ENCODE measurements at places on chromosomes 7 and 10.

DNA sequence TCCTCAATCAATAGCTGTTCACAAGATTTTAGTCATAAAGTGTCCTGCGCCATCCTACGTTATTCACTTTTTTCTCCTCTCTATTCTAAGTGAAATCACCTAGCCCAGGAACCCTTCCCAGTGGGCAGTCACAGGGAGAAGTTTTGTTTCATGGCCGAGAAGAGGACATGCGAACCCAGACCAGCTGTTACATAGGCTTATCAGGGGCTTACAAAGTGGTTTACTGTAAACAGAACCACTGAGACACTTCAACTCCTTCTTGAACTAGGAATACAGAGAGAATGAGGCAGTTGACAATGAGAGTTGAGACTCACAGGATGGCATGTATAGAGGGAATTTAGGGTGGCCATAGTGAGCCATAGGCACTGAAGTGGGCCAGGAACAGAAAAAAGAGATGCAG lies 246.9 kb upstream of the GLI3 start:
- no peak for DNase-seq

GRCh38 chr7:143447466-143447865 lies 4.2 kb downstream of the TAS2R60 start:
- DNase-seq, result no peak

GRCh38 chr10:30357806-30358205 lies 8.7 kb upstream of the MTPAP start:
- no peak for DNase-seq

DNA sequence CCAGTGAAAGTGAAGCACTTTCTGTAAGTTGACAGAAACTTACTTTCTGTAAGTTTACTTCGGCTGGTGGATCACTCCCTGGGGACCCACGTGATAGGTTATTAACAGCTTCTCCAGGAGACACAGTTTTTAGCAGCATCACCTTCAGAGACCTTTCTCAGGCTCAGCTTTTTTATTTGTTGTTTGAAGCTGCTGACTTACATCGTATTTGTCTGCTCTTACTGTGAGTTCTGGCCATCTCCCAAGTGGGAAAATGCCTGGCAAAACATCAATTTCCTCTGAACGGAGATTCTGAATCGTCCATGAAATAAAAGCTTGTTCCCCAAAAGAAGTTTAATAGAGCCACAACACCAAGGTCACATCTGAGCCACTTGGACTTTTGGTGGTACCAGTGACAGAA lies 178.7 kb upstream of the PODXL start:
- no peak for DNase-seq

GRCh38 chr7:29237489-29237888 lies 42.9 kb downstream of the CHN2 start:
- DNase-seq, result no peak

- DNase-seq, result no peak
These were observed 350.0 kb downstream of the GLRX3 start for GRCh38 chr10:130485958-130486895.

DNA sequence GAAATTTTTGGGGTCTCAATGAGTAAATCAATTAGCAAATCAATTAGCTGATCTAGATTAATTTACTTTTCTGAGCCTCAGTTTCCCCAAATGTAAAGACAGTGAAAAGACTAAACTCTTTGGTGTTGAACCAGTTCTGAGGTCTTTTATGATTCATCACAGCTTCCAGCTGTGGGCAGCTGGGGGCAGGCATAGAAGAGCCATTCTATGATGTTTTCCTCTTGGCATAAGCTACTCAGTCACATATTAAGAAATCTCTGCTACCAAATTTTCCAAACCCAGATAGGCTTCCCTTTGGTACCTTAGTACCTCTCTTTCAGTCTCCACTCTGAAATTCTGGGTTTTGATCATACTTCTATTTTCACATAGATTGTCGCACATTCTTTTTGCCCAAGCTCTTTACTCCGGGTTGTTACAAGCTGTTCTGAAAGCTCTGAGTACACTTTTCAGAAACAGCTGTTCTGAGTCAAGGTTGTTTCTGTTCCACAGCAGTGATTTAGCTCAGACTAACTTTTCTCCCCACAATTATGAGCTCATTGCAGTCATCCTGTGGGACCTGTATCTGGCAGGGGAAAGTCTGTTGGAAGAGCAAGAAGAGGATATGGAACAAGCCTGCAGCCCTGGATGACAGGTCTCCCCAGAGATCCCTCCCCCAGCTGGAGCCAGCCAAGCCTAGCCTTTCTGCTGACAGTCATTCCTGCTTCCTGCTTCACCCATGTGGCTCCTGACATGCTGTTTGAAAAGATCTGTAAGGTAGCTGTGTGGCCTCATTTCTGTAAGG lies 599.6 kb upstream of the GHITM start:
- no peak for DNase-seq

DNA sequence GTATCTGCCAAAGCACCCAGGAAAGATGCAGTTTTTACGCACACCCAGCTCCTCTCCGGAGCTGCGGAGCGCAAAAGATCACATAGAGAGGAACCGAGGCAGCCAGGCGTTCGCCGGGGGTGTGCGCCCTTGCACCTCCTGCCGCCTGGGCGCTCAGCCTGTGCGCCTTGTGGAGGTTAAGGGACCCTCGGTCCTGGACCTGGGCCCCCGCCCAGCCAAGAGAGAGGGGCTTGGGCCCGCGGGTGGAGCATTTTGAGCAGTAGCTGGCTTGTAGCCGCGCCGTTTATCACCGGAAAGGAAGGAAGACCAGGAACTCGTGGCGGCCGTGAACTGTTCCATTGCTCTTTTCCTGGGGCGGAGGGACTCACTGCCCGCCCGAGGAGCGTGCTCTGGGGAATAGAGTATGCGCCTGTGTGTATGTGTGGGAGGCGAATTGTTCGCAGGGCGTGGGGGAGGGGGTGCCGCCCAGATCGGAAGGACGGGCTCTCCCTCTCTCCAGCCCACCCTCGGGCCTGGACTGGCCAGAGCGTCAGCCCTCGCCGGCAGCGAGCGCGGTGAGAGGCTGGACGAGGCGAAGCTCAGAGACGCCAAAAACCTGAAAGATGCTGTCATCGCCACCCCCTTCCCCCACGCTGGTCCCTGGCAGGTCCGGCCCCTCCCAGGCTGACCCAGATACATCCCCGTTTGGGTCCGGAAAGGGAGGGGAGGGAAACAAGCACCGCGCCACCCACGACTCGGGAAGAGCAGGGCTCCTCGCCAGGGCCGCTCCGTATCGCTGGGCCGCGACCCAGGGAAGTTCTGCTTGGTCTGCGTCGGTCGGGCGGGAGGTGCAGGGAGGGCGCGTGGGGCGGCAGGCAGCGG lies 1.2 kb upstream of the WNT2 start:
- DNase-seq, result no peak

GRCh38 chr7:131400681-131401176 lies 73.1 kb downstream of the MKLN1 start:
- no peak for DNase-seq

GRCh38 chr10:79555354-79556309 lies 4.6 kb downstream of the SFTPA2 start:
- no peak for DNase-seq

DNA sequence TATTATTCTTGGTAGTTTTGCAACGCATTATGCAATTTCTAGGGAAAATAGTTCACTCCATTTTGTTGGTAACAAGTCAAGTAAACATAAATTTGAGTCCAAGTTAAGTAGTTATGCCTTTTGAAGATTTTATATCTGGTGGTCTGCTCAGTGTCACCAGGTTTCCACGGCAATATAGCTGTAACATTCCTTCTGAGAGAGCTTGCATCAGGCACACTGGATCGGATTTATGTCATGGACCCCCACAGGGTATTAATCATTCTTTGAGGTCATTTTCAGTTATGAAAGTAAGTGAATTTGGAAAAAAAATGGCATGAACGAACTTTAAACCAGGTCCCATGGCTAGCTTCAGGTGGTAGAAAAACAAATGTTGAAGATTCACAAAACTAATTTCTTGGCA lies 136.3 kb downstream of the POLR1F start:
- DNase-seq, result no peak

- DNase-seq, result no peak
These were observed 11.9 kb downstream of the ZNF777 start for GRCh38 chr7:149448961-149449360.

DNA sequence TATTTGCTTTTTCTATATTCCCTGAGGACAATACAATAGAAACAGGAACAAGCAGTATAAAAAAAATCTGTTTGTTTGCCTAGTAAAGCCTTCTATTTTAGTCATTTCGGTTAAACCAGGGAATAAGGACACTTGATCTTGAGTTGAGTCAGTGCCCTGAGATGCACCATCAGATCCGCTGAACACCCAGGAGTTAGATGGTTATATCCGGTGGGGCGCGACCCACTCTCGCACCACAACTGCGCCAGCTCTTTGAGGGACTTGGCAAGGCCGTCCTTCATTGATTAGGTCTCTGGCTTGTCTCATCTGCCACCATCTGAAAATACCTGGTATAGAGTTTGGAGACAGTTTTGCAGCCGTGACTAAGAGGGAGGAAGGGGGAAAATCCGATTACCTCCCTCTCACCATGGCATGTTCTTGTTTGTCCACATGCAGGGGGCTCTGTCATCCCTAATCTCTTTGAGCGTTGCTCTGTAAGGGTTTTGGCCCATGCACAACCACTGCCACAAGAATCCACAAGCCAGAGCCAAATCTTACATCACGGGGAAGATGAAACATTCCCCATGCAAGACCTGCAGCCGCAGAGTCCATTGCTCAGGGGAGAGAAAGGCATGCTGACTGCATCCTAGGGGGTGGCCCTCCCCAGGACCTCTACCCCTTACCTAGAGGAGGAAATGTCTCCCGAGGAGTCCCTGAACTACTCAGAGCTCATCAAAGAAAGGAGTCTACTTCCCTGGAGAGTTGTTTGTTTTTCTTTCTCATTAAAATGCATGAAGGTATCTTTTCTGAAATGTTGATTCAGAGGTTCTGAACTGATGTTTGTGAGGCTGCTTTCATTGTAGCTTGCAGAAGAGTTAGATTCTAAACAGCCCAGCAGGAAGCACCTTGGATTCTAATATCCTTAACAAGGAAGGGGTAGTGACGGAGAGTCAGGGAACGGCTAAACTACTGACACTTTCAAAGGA lies 101.6 kb upstream of the FAM171A1 start:
- no peak for DNase-seq

GRCh38 chr10:3420527-3421469 lies 248.2 kb upstream of the PITRM1 start:
- DNase-seq, result no peak

DNA sequence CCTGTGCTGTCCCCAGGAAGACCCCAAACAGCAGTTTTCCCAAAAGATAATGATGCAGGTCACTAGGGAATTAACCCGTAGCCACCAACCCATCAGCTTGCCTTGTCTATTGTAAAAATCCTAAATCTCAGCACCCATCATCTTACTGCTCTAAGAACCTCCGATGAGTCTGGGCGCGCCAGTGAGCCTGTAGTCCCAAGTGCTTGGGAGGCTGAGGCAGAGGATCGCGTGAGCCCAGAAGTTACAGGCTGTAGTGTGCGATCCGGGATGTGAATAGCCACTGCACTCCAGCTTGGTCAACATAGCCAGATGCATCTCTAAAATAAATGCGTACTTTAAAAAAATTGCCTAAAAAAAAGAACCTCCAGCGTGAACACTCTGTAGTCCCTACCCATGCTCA lies 951 bp downstream of the AS3MT start:
- no peak for DNase-seq

- no peak for DNase-seq
These were observed 17.2 kb downstream of the ANK3 start for GRCh38 chr10:60372436-60372835.

DNA sequence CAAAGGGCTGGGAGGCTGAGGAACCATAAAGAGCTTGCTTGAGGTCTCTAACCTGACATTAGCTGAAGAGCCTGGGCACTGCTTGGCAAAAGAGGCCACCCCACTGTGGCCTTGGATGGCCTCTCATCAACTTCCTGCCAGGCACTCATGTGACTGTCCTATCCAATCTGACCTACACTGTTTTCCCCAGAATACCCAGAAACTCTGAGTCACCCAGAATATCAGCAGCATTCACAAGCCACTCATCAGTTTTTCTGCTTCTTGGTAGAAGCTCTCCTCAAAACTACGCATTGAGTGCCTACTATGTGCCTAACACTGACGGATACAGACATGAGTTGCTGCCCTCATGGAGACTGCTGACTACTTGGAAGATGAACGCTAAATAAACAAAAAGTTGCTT lies 4.1 kb upstream of the NT5C2 start:
- no peak for DNase-seq

GRCh38 chr10:22674573-22674930 lies 39.8 kb downstream of the PIP4K2A start:
- no peak for DNase-seq

- DNase-seq, result no peak
These were observed 3.4 kb upstream of the BMPR1A start for GRCh38 chr10:86753051-86753450.

DNA sequence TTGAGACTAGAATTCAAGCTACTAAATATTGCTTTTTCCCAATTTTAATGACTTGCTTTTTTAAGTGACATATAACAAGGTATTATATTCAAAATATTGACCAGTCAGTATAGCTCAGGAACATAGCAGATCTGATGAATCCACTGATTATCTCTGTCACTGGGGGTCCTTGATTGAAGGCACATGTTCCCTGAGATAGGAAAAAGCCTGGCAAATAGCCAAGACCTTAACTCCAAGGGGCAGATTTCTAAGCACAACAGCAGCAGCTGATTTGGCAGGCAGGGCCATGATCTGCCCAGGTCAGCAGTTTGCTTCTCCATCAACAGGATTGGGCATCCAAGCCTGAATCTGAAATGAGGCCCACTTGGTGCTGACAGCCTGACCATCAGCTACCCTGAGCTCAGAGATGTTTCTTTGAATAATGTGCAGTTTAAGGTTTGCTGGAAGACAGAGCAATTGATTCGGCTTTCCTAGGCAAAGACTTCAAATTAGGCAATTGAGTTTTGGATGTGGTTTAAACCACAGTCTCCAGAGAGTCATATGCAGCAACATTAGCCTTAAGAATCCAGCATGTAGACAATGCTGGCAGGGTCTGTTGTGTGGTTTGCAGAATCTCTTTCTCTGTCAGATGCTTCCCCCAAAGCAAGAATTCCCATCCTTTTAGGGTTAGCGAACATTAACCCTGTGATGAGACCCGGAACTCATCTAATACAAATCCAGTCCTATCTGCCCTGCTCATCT lies 352.6 kb downstream of the ADRA2A start:
- DNase-seq, result no peak

DNA sequence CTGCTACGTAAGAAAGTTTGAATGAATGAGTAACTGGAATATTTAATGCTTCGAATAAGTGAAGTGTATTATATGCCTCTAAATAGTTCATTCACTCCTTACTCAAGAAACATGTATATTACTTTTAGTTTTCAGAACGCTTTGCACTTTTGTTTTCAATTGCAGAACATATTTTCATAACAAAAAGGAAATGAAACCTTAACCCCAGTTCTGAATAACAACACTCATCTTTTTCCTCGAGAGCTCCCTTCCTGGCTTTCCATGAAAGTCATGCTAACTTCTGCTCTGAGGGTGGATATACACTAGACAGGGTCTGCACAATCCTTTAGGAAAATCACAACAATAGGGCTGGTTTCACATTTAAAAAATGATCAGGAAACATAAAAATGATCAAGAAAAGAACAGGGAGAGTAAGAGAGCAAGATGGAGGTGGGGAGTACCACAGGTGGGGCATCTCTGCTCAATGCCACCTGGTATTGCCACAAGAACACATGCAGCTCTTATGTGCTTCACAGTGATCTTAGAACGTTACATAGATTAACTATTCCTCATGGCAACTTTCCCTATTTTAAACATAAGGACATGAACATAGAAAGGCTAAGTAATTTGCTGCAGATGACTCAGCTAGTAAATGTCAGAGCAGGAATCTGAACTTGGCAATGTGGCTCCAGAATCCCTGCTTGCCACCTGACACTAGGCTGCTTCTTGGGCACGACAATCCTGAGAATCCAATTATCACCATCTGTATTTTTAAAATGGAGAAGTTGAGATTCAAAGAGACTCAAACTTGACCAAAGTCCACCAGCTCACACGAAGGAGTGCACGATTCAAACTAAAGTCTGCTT lies 219.5 kb upstream of the AOAH start:
- no peak for DNase-seq

All from stimulated activated CD8-positive, alpha-beta memory T cell treated with anti-CD3 and anti-CD28 coated beads, Interleukin-7, amount 100 ng/mL, for 4 hours (primary cell).